ENCODE measurements at places on chromosomes 5 and 9.

GRCh38 chr9:126372716-126373115 is 46.1 kb downstream of the MVB12B start:
- peak overlapping the region; percentile 52 for H3K4me3 ChIP-seq
- no peaks in the 10 kb centered on the region for H3K27me3 ChIP-seq
- peaks cover 2% of the 10 kb centered on the region for H3K36me3 ChIP-seq

DNA sequence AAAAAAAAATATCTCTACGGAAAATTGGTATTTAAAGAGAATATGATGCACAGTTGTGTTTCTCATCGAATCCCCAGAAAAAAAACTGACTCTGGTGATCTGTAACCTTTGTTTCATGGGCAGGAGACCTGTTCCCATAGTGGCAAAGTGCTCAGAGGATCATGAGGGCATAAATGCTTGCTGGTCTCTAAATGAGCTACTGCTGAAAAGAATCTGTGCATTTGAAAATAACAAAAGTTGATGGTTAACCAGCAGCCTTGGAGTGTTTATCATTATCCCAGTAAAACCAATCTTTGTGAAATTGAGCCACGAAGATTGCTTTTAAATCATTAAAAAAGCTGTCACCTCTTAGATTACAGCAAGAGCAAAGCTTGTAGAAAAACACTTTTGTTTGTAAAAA is 775.4 kb downstream of the MTRR start:
- no peak overlapping the region for H3K4me3 ChIP-seq
- no peaks in the 10 kb centered on the region for H3K4me1 ChIP-seq
- no peaks in the 10 kb centered on the region for H3K36me3 ChIP-seq
- no peak for DNase-seq
- no peaks in the 10 kb centered on the region for H3K27me3 ChIP-seq

GRCh38 chr9:19231904-19232822 is 1.7 kb downstream of the DENND4C start:
- no peak for DNase-seq
- no peaks in the 10 kb centered on the region for H3K36me3 ChIP-seq
- H3K27ac ChIP-seq: no peak overlapping the region
- no peaks in the 10 kb centered on the region for H3K27me3 ChIP-seq

- no peaks in the 10 kb centered on the region for H3K36me3 ChIP-seq
- no peak for DNase-seq
- H3K4me3 ChIP-seq: no peak overlapping the region
- no peak overlapping the region for H3K27ac ChIP-seq
- H3K27me3 ChIP-seq: no peaks in the 10 kb centered on the region
Observed at GRCh38 chr5:32953694-32954093, 242.6 kb downstream of the NPR3 start.

DNA sequence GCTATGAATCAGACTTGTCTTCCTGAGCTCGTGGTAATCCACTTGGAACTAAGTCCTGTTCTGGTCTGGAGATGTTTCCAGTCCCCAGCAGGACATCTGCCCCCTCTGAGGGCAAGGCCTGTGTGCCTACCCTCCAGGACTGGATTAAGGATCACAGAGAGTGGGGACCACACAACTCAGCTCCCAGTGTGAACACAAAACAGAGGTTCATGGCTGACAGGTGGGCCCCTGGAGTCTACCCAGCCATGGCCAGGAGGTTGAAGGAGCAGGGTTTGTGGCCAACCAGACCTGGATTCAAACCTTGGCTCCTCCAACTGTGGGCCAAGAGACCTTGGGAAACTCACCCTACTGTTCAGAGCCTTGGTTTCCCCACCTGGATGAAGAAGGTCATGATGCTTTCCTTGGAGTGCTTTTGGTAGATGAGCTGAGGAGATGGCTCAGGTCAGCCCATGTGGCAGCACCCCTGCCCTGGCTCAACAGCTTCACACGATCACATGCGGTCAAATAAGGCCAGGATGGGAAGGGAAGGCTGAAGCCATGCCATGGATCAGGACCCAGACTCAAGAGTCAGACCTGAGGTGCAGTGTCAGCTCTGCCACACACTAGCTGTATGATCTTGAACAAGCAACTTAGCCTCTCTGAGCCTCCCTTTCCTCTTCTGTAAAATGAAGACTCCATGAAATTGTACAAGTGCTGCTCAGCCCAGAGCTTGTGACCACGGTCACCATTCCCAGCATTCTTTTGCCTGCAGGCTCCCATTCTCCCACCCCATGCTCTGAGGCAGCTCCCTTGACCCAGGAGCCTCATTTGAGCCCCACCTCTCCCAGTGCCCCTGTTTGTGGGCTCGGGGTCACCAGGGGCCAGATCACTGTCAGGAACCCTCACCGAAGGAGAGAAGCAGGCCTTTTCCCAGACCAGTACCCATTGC is 27.3 kb upstream of the ANGPTL2 start:
- H3K36me3 ChIP-seq: no peaks in the 10 kb centered on the region
- DNase-seq: no peak
- H3K27ac ChIP-seq: no peak overlapping the region
- H3K4me1 ChIP-seq: peaks cover 15% of the 10 kb centered on the region

GRCh38 chr9:13806714-13807113 is 507.2 kb downstream of the NFIB start:
- H3K4me1 ChIP-seq: no peaks in the 10 kb centered on the region
- H3K36me3 ChIP-seq: no peaks in the 10 kb centered on the region
- no peak for DNase-seq
- no peak overlapping the region for H3K27ac ChIP-seq
- no peaks in the 10 kb centered on the region for H3K27me3 ChIP-seq
- H3K4me3 ChIP-seq: no peak overlapping the region

DNA sequence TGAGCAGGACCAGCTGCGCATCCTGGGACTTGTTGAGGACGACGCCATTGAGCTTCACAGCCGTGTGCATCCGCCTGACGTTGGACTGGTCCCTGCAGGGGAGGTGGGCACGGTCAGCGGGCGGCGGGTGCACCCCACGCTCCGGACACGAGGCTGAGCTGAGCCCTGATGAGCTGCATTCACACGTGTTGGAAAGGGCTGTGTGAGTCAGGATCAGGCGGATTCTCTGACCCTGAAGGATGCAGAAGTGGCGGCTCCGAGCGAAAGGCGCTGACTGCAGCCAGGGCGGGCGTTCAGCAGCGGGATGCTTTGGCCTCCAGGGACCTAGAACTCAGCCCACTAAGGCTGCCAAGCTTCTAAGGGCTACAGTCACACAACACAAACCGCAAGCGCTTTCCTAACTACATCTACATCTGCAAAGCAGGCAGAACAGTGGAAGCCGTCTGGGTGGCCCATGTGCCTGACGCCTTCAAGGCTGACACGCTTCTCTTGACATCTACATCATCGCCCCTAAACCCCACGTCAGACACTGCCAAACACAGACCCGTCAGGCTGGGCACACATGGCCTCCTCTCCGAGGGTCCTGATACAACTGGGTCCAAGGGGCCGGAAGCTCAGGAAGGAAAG is 44.9 kb downstream of the NKD2 start:
- no peak overlapping the region for H3K27ac ChIP-seq
- no peak for DNase-seq
- no peak overlapping the region for H3K4me3 ChIP-seq
- no peaks in the 10 kb centered on the region for H3K27me3 ChIP-seq
- peaks cover 2% of the 10 kb centered on the region for H3K36me3 ChIP-seq

DNA sequence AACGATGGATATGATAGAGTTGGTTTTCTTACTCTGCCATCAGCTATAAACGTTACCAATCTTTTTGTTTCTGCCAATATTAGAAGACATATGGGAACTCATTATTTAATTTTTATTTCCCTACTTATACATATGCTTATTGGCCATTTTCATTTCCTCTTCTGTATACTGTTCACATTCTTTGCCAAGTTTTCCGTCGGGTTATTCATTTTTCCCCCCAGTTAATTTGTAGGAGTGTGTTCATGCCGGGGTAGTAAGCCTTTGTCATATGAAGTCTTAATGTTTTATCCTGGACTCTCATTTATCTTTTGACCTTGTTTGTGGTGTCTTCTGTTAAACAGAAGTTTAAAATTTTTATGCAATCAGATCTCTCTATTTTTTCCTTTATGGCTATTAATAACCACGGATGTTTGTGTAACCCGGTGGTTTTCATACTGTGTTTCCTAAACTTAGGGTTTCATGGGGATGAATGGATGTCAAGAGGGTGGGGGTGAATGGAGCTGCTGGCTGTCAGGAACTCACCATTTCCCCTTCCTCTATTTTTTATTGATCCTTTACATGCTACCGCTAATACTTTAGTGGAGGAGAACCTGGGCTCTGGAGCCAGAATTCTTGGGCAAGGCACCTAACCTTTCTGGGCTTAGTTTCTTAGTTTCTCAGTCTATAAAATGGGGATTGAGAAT is 42.5 kb upstream of the PPARGC1B start:
- no peak for DNase-seq
- H3K4me3 ChIP-seq: no peak overlapping the region
- H3K27me3 ChIP-seq: peaks cover 94% of the 10 kb centered on the region
- peaks cover 8% of the 10 kb centered on the region for H3K36me3 ChIP-seq

- peaks cover 11% of the 10 kb centered on the region for H3K4me1 ChIP-seq
- H3K27me3 ChIP-seq: no peaks in the 10 kb centered on the region
Observed at GRCh38 chr5:76571559-76571958, 51.6 kb downstream of the F2RL2 start.

DNA sequence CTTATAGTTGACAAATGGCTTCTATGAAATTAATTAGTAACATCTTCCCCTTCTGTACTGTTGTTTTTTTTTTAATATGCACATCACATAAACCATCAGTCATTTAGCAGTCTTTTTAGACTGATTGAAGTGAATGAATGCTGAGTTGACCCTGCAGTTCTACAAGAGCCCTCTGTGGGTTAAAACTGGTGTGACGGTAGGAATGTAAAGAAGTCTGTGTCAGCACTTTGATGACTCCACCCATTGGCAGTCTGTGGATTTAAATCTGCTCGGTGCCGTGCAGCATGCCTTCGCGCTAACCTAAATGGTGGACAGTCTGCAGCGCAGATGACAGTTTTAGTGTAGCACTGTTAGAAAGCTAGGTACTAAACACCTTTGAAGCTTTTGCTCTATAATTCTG is 3.1 kb downstream of the GTF3C4 start:
- peaks cover 35% of the 10 kb centered on the region for H3K4me1 ChIP-seq
- no peaks in the 10 kb centered on the region for H3K27me3 ChIP-seq
- H3K4me3 ChIP-seq: peak overlapping the region; percentile 7
- H3K36me3 ChIP-seq: no peaks in the 10 kb centered on the region
- H3K27ac ChIP-seq: peak overlapping the region; percentile 32

DNA sequence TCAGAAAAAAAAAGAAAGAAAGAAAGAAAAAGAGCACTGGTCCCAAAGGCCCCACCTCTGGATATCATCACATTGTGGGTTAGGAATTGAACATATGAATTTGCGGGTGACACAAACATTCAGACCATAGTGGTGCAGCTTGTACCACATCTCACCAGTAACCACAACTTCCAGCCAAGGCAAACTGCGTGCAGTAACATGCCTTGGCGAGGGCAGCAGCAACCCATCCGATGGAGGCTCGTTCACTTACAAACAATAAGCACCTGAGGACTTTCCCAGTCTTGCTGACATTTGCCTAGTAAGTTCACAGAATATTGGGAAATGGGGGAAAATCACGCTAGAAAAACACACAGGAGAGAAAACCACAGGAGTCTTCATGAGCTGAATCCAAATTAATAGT is 508.1 kb downstream of the ZNF608 start:
- no peaks in the 10 kb centered on the region for H3K4me1 ChIP-seq
- no peak overlapping the region for H3K27ac ChIP-seq
- no peak for DNase-seq
- no peaks in the 10 kb centered on the region for H3K36me3 ChIP-seq
- no peaks in the 10 kb centered on the region for H3K27me3 ChIP-seq
- H3K4me3 ChIP-seq: no peak overlapping the region

DNA sequence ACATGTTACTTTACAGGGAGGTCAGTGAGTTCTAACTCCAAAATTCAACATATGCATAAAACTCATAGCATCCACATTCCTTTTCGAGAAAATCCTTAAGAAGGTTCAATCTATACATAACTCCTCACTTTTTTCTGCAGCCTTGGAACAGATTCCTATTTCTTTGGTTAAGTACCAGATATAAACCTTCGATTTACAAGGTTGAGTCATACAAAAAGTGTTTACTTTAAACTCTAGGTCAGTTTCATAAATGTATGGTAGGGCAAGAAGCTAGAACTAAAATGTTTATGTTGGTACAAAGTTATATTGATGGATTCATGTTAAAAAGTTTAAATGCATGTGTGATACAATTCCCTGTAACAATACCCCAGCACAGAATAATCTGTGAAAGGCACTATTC is 19.4 kb downstream of the CDKN2AIPNL start:
- no peak for DNase-seq
- H3K27me3 ChIP-seq: no peaks in the 10 kb centered on the region
- no peak overlapping the region for H3K4me3 ChIP-seq
- H3K36me3 ChIP-seq: peaks cover 2% of the 10 kb centered on the region
- H3K4me1 ChIP-seq: peaks cover 2% of the 10 kb centered on the region

- H3K4me3 ChIP-seq: no peak overlapping the region
- DNase-seq: no peak
- peaks cover 6% of the 10 kb centered on the region for H3K27me3 ChIP-seq
- no peak overlapping the region for H3K27ac ChIP-seq
- no peaks in the 10 kb centered on the region for H3K36me3 ChIP-seq
Observed at GRCh38 chr5:150559701-150560100, 51.8 kb downstream of the NDST1 start.

DNA sequence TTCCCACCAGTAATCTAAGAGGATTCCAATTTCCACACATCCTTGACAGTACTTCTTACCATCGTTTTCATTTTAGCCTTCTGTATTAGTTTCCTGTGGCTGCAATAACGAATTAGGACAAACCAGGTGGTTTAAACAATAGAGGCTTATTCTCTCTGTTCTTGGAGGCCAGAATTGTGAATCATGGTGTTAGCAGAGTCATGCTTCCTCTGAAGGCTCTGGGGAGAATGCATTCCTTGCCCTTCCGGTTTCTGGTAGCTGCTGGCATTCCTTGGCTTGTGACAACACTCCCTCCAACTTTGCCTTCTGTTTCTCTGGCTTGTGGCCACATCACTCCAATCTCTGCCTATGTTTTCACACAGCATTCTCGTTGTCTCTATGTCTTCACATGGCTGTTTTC is 23.5 kb downstream of the RIGI start:
- H3K27me3 ChIP-seq: no peaks in the 10 kb centered on the region
- H3K4me1 ChIP-seq: peaks cover 9% of the 10 kb centered on the region
- no peaks in the 10 kb centered on the region for H3K36me3 ChIP-seq
- H3K4me3 ChIP-seq: no peak overlapping the region

DNA sequence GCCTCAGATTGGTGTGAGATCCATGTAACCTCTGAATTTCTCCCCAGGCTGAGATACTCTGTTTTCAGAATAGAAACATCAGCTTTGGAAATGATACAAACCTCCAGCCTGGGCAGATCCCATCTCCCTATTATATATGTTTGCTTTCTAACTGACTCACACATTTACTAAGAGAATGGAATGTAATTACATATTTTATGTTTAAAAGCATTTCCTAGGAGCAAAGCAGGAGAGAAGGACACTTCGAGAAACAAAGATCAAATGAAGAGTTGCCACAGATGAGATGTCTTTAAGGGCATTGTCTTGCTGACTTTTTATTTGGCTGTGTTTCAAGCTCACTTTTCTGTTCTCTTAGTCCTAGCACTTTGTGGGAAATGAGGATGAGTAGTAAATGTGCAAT is 96.3 kb downstream of the CDH18 start:
- H3K36me3 ChIP-seq: no peaks in the 10 kb centered on the region
- H3K4me3 ChIP-seq: no peak overlapping the region
- no peak overlapping the region for H3K27ac ChIP-seq
